NCI-H1417 (cell line): ENCODE measurements at places on chromosomes 6 and 20.

DNA sequence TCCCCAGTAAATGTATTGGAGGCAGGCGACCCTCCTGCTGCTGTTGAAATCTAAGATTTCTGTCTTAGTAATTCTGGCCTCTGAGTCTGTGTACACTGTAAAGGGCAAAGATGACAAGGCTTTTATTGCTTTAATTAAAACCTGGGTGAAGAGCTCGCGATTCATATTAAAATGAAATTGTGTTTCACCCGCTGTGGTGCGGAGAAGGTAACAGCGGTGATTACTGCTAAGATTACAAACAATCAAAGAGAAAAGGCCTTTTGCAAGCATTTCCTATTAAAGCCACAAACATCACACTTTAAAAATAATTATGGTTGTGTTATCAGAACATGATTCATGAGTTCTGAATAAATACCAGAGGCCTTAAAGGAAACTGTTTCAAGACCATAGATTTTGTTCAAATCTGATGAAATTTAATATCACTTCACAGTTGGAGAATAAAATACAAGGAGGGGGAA lies 69.3 kb downstream of the TOX2 start:
- peak; percentile 91 for DNase-seq

GRCh38 chr6:81376745-81377144 lies 375.7 kb downstream of the TENT5A start:
- DNase-seq: no peak

DNA sequence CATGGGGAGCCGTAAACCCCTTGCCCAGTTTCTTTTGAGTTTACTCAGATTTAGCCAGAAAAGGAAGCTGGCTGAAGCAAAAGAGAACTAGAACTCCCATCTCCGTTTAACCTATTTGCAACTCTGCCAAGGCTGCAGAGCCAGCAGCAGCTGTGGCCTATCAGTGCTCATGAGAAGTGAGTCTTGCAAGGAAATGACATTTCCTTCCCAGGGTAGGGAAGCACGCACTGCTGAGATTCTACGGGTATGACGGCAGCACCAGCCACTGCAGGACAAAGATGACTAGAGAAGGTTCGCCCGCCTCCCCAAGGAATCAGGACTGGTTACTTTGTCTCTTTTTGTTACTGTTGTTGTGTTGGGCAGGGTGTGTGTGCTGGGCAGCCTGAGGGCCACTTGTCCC lies 47.6 kb downstream of the PPP1R3G start:
- no peak for DNase-seq

- DNase-seq: peak; percentile 79
Measured at GRCh38 chr6:45419571-45420082, 41.9 kb upstream of the SUPT3H start.

DNA sequence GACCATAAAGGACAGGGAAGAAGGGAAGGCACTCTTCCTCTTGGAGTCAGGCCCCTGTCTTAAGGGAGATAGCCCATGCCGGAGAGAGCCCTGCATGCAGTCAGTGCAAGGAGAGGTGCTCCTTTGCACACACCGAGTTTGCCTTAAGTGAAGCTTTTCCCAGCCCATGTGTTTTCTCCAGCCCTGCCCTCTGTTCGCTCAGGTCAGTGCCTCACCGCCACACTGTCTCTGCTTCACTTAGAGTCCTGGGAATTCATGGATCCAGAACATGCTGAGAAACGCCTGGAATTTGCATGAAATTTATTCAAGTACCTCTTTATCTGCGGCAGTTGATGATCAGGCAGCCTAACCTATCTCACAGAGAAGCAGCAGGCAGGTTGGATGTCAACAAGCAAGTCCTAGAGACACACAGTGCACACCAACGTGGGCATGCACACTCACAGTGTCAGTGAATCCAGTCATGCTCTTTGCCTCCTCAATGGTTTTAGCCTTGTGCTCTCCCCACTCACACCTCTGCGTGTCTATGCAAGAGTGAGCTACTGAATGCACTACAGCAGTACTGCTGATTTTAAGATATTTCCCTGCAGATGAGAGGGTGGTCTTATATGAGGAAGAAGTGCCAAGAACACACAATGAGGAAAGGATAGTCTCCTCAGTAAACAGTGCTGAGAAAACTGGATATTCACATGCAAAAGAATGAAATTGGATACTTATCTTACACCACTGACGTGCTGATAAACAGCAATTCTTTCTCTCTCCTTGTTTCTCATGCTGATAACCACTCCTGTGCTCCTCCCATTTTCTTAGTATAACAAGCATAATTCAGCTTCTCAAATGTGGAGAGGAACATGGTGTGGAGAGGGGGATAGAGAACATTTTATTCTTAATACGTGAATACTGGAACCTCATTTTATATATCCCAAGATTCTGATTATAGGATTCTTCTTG lies 295.1 kb upstream of the CDYL start:
- peak; percentile 60 for DNase-seq

DNA sequence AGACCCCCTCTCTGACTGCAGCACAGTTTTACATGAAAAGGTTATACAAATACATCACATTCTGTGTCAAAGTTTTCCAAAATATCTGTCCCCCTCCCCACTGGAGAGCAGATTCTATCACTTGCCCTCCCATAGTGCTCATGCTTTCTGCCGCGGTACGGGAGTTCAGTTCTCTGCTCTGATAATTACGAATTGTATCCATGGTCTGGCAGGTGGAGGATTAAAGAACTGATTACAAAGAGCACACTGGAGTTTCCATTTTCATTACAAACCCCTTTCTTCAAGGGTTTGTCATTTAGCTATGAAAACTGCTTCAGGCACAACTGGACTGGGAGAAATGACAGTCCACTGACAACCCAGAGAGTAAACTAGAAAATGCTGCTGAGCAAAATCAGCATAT lies 166.0 kb downstream of the PDSS2 start:
- DNase-seq: no peak

- no peak for DNase-seq
Measured at GRCh38 chr6:42722497-42722896, at the start of gene PRPH2. PRPH2 (minus strand) TSS chr6:42722597; CDS start chr6:42722334, 263 bp downstream.

DNA sequence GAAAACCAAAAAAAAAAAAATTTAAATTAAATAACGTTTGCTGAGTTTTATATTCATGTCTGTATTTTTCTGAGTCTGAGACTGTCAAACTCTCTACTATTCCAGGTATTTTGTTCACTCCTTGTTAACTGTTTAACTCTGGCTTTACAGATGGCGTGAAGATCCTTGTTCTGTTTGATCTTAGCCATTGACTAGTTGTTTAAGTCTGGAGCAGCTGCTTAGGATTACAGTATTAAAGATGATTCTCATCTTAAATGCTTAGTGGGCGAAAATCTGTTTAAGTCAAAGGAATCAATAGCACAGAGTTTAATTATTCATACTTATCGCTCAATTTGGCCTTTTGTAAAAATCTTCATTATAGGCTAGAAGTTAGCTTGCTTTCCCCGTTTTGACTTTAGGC lies 2.4 kb downstream of the PHACTR2 start:
- no peak for DNase-seq

DNA sequence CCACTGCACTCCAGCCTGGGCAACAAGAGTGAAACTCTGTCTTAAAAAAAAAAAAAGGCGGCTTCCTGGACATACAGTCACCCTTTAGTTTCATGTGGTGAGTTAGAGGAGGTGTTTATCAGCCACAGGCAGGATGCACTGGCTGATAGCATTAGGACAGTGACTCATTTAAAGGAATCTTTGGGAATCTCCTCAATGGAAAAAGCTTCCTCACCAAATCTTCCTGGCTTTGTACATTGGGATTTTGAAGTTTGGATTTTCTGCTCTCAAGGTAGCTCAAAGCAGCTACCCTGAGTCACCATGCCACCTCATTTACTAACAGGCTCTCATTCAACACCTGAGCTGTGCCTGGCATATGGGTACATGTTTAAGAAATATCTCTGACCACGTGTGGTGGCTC lies 20.2 kb downstream of the PRPH2 start:
- DNase-seq: no peak
